ENCODE measurements at places on chromosomes 11 and 22.
A peak's percentile ranks its signal among the peaks of the same experiment; 100 is the strongest.

DNA sequence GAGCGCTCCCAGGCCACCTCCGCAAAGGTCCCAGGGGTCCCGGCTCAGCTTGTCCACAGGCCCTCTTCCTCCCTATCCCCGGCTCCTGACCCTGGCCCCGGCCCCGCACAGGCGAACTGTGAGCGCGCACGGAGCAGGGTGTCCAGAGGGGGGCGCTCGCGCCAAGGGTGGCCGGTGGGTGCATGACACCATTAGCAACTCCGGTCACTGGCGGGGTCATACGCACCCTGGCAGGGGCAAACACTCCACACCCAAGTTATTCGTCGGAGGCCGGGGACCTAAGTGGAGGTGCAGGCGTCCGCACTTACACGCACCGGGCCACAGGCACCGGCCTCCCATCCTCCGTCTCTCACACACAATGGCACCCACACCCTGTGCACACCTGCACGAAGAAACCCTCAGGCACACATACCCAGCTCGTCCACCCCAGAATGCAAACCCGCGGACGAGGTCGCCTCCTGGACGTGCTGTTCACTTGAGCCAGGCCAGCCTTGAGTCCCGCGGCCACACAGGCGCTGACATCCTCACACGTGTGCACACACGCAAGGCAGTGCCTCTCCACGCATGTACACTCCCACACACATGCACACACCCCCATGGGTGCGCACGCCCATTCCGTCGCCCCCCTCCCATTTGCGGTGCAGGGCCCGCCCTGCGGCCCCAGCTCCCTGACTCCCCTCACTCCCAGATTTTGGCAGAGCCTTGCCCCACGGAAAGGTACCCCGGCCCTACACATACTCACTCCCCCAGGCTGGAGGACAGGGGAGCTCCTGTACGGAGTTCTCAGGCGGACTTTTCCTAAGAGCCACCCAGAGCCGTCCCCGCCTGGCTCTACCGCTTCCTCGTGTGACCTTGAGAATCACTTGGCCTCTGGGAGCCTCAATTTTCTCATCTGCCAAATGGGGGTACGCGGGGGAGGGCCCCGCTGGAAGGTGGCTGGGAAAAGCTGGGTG is at the start of gene RASGRP2:
TSS of gene RASGRP2 (minus strand) at position 552 of the 953 bp plus-strand sequence. CDS start 1,276 bp downstream, outside the sequence.
- DNase-seq = peak; percentile 87

DNA sequence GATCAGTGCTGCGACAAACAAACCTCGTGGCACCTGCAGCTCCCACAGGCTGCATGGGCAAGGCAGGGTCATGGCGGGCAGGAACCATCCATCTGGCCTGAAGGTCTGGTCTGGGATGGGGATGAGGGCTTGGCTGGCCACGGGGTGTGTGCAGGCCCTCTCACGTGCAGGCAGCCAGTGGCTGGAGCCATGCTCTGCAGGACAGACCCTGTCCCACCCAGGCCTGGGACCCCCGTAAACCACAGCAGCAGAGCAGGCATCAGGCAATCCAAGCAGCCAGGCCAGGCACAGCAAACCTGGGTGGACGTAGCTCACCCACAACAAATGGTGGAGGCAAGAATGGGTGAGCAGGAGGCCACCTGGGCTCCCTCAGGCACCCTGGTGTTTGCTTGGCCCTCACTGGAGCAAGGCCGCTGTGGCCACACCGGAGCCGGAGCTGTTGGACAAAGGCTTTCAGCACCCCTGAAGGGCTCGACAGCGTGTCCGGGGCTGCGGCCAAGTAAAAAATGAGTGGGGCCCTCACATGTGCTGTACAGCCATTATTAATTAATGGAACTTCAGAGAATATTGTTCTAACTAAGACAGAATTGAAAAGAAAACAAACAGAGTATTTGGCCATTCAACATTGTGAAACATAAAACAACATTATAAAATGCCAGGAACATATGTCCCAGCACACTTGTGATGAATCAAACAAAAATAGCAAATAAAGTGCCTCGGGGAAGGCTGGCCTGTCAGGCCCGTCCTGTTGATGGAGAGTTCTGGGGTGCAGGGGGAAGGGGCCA is 24.0 kb upstream of the GNB1L start:
- peak; percentile 1 for DNase-seq

GRCh38 chr11:109739379-109739778 is 317.4 kb downstream of the C11orf87 start:
- DNase-seq = no peak

GRCh38 chr11:33045551-33046255 is 6.3 kb downstream of the TCP11L1 start:
- DNase-seq = no peak

- DNase-seq = no peak
Observed at GRCh38 chr11:57713835-57714234, 1.4 kb downstream of the TMX2 start.

DNA sequence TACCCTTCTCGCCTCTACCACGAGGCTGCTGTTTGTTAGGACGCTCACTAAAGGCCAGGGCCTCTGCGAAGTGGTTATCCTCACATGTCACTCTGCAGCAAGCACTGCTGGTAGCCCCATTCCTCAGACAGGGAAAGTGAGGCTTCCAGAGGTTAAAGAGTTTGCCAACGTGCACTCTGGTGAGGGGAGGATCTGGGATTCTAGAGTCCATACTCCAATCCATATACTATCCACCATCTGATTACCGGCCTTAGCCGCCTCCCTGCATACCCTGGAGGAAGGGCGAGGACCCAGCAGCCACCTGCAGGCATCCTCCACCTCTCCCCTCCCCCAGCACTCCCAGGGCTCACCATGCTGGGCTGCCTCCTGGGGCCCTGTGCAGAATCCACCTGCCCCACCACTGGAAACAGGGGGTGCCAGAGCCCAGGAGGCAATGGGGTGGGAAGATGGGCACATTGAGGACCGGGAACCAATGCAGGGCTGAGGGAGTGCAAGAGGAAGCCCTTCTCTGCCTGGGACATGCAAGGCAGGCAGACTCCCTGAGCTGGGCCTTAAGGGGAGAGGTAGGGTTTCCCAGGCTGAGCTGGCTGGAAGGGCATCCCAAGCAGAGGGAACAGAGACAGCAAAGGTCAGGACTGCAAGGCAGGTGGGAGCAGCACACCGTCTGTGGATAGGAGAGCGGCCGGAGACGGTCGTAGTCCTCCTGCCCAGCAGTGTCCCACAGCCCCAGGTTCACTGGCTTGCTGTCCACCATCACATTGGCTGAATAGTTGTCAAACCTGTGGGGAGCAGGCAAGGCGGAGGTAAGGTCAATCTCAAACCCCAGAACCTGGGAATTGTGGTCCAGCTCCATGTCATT is 11.7 kb downstream of the RAC2 start:
- DNase-seq = peak; percentile 40

GRCh38 chr11:48043111-48043990 is 63.0 kb downstream of the PTPRJ start:
- DNase-seq = peak; percentile 26

GRCh38 chr11:18704698-18705097 is 6.1 kb downstream of the TMEM86A start:
- DNase-seq = no peak

DNA sequence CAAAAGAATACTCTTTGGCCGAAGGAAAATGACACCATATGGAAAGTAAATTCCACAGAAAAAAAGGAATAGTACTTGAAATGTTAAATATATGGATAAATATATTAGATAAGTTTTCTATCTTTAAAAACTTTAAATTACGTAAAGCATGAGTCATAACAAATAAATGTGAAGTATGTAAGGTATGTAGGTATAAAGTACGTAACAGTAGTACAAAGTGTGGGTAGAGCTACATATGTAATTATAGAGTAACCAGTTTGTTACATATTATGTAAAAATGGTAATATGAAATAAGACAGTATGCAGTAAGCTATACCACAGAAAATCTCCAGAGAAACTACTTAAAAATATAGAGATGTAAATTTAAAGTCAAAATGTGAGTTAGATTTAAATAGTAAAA is 582.3 kb upstream of the CHORDC1 start:
- no peak for DNase-seq

DNA sequence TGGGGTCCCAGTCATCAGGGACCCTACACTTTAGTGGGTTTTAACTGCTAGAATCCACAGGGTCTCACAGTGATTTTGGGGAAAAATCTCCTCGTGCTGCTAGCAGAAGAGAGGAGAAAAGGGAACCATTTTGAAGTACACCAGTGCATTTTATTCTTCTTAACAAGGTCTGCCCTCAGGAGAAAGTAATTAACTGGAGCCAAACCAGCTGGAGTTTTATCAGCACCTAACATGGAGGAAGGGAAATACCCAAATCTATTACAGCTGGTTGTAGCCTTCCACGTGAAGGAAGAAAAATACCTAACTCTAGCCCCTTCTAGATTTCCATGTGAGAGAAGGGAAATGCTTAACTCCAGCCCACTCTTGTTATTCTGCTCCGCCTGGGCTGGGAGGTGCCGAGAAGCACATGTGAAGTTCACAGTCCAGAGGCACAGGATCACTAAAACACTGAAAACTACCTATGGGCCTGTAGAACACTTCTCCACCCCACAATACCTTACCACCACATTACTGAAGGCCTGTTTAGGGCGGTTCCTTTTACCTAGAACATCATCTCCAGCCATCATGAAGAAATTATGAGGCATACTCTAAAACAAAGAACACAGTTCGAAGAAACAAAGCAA is 31.3 kb upstream of the TEAD1 start:
- DNase-seq = no peak

GRCh38 chr22:44926124-44926475 is 83.7 kb downstream of the PHF21B start:
- DNase-seq = no peak

DNA sequence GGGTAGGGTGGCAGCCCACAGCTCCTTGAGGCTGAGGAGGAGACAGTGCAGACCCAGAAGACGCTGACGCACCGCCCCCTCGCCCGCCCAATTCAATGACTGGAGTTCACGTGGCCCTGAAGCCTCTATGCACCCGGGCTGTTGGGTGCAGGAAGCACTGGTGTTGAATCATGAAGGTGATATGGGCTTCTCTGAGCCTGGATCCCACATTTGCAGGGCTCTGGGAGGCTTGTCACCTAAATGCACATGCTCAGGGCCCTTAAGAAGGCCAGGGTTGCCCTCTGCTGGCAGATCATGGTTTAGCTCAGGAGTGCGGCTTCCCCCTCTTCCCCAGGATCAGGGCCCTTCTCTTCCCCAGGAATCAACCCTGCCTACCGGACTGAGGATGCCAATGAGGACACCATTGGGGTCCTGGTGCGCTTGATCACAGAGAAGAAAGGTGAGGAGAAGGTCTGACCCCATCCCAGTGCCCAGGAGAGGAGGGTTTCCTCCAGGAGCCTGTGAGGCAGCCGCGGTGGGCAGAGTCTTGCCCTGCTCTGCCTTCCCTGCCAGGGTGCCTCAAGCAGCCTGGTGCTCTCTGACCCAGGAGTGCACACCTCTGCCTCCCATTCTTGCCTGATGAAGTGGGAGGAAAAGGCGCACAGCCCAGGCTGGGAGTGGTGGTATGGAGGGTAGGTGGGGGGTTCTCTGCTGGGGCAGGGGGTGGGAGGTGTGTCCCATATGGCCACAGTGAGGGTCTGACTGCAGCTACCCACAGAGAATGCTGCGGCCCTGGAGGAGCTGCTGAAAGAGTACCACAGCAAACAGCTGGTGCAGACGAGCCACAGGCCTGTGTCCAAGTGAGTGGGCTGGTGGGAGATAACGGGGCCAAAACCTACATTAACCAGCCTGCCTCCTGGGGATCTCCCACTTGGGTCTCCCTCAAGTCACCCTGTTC is 17.5 kb downstream of the RELT start:
- peak; percentile 75 for DNase-seq

- peak; percentile 11 for DNase-seq
Observed at GRCh38 chr22:31495343-31495742, 993 bp upstream of the SFI1 start.

DNA sequence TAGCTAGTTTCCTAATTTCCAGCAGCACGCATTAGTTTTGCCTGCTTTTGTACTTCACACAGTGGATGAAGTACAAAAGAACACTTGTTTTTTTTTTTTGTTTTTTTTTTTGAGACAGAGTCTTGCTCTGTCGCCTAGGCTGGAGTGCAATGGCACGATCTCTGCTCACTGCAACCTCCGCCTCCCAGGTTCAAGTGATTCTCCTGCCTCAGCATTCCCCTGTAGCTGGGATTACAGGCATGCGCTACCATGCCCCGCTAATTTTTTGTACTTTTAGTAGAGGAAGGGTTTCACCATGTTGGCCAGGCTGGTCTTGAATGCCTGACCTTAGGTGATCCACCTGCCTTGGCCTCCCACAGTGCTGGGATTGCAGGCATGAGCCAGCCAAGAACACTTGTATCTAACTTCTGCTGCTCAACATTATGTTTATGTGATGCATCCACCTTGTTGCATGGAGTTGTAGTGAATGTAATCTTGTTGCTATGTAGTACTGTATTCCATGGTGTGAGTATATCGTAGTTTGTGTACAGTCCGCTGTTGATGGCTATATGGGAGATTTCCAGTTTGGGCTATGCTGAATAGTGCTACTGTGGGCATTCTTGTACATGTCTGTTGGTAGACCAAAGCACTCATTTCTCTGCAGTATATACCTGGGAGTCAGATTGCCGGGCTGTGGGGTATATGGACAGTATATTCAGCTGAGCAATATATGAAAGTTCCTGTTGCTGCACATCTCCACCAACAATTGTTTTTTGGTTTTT is 17.3 kb downstream of the PACS1 start:
- DNase-seq = no peak

DNA sequence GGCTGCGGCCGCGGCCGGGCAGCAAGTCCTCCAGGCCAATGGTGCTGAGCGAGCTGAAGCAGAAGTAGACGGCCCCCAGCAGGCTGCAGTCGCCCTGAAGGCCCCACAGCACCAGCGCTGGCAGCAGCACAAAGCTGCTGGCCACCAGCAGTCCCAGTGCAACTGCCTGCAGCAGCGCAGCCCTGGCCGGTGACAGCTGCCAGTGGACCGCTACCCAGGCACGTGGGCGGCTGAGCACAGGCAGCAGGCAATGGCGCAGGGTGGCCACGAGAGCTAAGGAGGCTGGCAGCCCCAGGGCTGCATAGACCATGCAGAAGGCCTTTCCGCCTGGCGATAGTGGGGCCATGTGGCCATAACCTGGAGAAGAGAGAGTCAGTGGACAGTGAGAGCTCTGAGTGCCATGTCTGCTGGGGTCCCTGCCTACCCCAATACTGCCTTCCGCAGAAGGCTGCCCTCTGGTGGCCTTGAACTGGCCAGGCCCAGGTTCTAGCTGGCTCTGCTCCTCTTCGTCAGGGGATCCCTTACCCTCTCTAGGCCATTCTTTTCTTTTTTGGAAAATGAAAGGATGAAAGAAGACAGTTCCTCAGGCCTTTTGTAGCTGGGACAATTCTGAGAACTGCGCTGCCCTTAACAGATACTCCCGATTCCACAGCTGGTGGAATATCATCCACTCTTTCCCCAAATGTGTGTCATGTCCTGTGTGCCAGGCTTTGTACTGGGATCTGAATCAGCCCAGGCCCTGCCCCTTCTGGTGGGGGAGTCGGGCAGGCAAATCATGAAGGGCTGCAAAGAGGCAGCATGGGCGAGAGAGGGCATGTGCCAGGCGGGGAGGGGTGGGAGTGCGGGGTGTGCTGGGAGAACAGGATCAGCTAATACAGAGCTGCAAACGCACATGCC is 1.8 kb downstream of the KCNK7 start:
- peak; percentile 54 for DNase-seq

DNA sequence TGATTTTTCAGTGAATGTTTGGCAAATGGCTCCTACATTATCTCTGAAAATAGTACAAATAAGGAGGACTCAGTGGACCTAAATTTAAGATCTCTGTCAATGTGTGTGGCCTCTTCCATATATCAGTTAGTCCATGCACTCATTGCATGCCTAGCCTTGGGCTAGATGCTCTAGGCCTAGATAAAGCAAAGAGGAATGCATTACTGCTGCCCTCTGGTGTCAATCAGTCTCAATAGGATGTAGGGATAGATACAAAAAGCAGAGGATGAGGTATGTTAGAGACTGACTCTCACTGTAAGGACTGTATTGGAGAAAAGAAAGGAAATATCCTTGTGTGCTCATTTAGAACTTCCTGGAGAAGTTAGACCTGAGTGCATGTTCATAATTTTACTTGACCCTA is 42.0 kb downstream of the MS4A2 start:
- peak; percentile 7 for DNase-seq

GRCh38 chr11:15127341-15127740 is 12.6 kb downstream of the INSC start:
- no peak for DNase-seq
